ENCODE measurements at places on chromosomes 13 and 19. TPM values are rescaled to one million over a fixed set of nuclear protein-coding genes. Genes with fewer than 3 reads are reported as not detected.

APC2 gene
- 5.6 TPM for polyA plus RNA-seq

LIG4 gene
- polyA plus RNA-seq: 16.1 TPM

PCSK4 gene
- polyA plus RNA-seq: 4.7 TPM

CLPTM1 gene
- 91.6 TPM for polyA plus RNA-seq

NFIC gene
- polyA plus RNA-seq: 17.0 TPM

DNA sequence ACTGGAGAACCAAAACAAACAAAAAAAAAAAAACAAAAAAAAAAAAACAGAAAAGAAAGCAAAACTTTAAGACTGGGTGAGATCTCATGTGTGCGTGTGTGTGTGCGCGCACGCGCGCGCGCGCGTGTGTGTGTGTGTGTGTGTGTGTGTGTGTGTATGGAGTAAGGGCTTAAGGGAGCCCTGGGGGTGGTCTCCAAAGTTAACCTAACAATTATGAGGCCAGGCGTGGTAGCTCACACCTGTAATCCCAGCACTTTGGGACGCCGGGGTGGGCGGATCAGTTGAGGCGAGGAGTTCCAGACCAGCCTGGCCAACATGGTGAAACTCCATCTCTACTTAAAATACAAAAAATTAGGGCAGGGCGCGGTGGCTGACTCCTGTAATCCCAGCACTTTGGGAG, 46.7 kb downstream of the CYP4F22 start:
- DNase-seq: no peak
- no peak overlapping the region for H3K27ac ChIP-seq
- peaks cover 8% of the 10 kb centered on the region for H3K4me1 ChIP-seq
- H3K27me3 ChIP-seq: peaks cover 43% of the 10 kb centered on the region
- H3K4me3 ChIP-seq: no peak overlapping the region

DNA sequence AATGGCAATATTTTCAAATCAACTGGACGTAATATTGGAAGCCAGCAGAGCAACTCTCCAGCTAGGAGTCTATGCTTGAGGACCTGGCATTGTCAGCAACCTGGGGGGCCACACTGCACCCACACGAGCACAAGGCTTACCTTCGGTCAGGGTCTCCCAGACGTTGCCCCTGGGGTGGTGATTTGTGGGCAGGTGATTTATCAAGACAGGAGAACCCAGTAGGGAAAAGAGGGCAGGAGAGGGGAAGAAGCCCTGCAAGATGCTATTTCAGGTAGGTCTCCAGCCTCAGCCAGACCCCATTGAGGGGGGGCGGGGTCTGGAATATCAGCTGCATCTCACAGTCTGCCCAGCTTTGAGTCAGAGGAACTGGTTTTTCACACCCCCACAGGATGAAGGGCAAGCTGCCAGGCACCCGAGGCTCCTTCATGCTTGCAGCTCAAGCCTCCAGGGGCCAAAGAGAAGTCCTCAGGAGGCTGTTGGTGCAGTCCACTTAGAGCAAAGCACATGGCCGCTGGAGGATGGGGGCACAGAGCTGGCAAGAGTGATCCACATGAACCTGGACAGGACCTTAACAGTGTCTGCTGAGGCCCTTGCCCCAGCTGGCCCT, 80.9 kb upstream of the UQCRFS1 start:
- H3K27ac ChIP-seq: no peak overlapping the region
- H3K27me3 ChIP-seq: no peaks in the 10 kb centered on the region
- H3K4me1 ChIP-seq: no peaks in the 10 kb centered on the region
- H3K36me3 ChIP-seq: no peaks in the 10 kb centered on the region
- H3K4me3 ChIP-seq: no peak overlapping the region

GRCh38 chr19:42606660-42607351, 12.1 kb upstream of the CEACAM8 start:
- no peak overlapping the region for H3K4me3 ChIP-seq
- peak; percentile 7 for DNase-seq
- H3K27me3 ChIP-seq: no peaks in the 10 kb centered on the region
- H3K4me1 ChIP-seq: no peaks in the 10 kb centered on the region

GRCh38 chr13:62171697-62172096, 756.0 kb upstream of the PCDH20 start:
- H3K27ac ChIP-seq: no peak overlapping the region
- H3K4me1 ChIP-seq: no peaks in the 10 kb centered on the region
- H3K4me3 ChIP-seq: no peak overlapping the region
- DNase-seq: no peak

- no peaks in the 10 kb centered on the region for H3K4me1 ChIP-seq
- H3K36me3 ChIP-seq: no peaks in the 10 kb centered on the region
- no peak overlapping the region for H3K27ac ChIP-seq
- no peak overlapping the region for H3K4me3 ChIP-seq
Measured at GRCh38 chr13:66477816-66478215, 752.3 kb downstream of the PCDH9 start.

- H3K27me3 ChIP-seq: no peaks in the 10 kb centered on the region
- no peak overlapping the region for H3K27ac ChIP-seq
- H3K36me3 ChIP-seq: no peaks in the 10 kb centered on the region
- DNase-seq: no peak
- peaks cover 4% of the 10 kb centered on the region for H3K4me1 ChIP-seq
Measured at GRCh38 chr13:96403241-96403640, 313.3 kb downstream of the HS6ST3 start.

GRCh38 chr19:52646571-52647217, 8.5 kb upstream of the ZNF83 start:
- no peaks in the 10 kb centered on the region for H3K4me1 ChIP-seq
- DNase-seq: no peak
- no peak overlapping the region for H3K4me3 ChIP-seq
- peaks cover 4% of the 10 kb centered on the region for H3K36me3 ChIP-seq
- H3K27ac ChIP-seq: no peak overlapping the region
